Ascending aorta (tissue), 2 donors: ENCODE measurements at places on chromosomes 5 and 9.

DNA sequence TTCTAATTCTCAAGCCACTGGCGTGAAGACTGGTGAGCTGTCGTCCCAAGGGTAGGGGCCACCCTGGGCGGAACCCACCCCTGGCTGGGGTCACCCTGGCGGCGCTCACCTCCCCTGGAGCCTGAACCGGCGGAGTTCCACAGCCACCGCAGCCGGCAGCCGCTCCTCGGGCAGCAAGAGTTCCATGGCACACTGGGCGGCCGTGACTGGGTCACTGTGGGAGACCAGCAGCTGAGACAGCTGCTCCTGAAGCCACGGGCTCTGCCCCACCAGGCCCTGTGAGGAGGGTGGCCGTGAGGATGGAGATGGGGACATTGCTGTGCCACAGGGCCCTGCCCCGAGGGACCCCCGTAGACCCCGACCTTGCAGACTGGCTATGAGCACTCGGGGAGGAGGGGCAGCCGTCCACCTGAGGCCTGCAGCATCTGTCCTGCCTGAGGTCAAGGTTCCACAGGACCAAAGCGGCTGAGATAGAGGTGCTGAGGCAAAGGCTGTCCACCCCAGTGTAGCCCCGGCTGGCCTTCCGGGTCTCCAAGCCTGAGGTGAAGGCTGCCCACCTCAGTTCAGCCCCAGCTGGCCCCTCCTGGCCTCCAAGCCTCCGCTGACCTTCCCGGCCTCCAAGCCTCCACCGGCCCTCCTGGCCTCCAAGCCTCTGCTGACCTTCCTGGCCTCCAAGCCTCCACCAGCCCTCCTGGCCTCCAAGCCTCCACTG lies 50.6 kb upstream of the NRARP start:
- peaks cover 15% of the 10 kb centered on the region for H3K36me3 ChIP-seq
- no peak overlapping the region for H3K4me3 ChIP-seq
- no peaks in the 10 kb centered on the region for H3K27me3 ChIP-seq
- no peaks in the 10 kb centered on the region for H3K4me1 ChIP-seq

- no peaks in the 10 kb centered on the region for H3K36me3 ChIP-seq
- no peaks in the 10 kb centered on the region for H3K4me1 ChIP-seq
- no peak for DNase-seq
- H3K27ac ChIP-seq, result no peak overlapping the region
Measured at GRCh38 chr5:38187532-38187931, 70.8 kb upstream of the EGFLAM start.

DNA sequence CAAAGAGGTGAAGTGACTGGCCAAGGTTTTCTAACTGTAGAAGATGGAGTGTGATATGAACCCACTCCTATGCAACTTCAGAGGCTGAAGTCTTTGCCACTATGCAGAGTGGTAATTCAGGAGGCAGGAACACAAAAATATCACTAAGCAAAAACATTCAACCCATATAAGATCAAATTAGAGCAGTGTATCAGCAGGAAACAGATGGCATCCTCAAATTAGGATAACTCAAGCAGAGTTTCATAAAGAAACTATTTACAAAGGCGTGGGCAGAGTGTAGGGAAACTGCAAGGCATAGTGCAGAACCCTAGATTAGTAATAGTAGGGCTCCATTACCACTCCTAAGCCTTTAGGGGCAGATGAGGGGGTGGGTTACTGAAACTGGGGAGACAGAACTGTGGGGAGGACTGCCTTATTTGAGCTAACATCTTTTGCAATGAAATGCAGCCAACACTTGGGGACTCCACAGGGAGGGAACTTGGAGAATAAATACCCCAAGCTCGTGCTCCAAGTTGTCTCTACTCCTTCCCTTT lies 72.2 kb downstream of the PTTG1 start:
- DNase-seq, result no peak
- H3K4me3 ChIP-seq, result no peak overlapping the region
- H3K36me3 ChIP-seq, result no peaks in the 10 kb centered on the region
- no peaks in the 10 kb centered on the region for H3K4me1 ChIP-seq
- H3K27ac ChIP-seq, result no peak overlapping the region

DNA sequence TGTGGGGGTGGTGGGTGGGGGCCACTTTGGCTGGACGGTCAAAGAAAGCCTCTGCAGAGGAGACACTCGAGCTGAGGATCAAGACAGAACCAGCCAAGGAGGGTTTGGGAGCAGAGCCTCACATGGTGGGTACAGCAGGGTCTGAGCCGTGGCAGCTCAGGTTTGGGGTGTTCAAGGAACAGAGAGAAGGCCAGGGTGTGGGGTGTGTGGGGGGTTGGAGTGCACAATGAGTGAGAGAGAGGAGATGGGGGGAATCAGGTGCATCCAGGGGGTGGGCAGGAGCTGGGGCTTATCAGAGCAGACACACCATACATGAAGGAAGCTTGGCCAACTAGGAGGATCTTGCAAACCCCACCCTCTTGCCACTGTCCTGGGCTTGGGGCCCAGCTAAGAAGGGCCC lies 140.0 kb downstream of the NSG2 start:
- no peaks in the 10 kb centered on the region for H3K27me3 ChIP-seq
- no peaks in the 10 kb centered on the region for H3K4me1 ChIP-seq
- no peak overlapping the region for H3K4me3 ChIP-seq
- DNase-seq, result no peak

DNA sequence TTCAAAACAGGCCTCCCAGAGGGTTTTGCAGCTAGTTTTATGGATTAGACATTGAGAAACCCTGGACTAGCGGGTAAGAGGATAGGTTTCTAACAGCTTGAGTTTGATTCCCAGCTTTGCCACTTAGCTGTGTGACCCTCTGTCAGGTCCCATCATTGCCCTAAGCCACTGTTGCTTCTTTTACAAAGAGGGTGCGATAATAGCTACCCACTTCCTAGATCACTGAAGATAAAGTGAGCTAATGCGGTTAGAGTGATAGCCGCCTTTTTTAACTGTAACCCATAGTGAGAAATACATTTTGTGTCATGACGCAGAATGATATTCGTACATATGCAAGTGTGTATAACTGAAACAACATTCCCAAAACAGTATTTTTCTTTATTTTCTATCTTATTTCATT lies 40.3 kb downstream of the CSF1R start:
- peaks cover 76% of the 10 kb centered on the region for H3K36me3 ChIP-seq
- DNase-seq, result no peak
- H3K27ac ChIP-seq, result no peak overlapping the region
- no peaks in the 10 kb centered on the region for H3K4me1 ChIP-seq
- no peaks in the 10 kb centered on the region for H3K27me3 ChIP-seq

DNA sequence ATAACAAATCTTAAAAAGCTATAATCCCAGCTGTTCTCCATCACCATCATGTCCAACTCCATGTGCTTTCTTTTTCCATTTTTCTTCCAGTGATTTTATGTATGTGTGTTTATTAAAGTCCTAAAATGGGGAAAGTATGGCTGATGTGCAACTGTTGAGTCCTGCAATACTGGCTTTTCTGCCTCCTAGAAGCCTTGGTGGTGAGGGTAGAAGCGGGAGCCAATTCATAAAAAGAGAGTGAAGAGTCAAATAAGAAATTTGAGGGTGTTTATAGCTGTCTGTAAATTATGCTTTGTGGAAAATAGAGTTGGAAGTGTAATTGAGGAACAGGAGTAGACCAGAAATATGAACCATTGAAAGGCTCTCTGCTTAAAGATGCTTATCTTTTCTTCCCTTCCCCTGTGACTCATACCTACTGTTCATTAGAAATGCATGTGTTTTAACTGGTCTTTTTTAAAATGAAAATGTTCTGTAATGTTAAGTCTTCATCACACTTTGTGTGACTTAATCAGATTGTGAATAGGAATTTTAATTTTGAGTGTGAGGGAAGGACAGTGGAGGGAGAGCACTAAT lies 80.1 kb downstream of the ZCCHC7 start:
- H3K36me3 ChIP-seq, result no peaks in the 10 kb centered on the region
- H3K4me3 ChIP-seq, result no peak overlapping the region
- DNase-seq, result no peak

GRCh38 chr9:116355153-116355921 lies 201.7 kb downstream of the PAPPA start:
- H3K36me3 ChIP-seq, result peaks cover 18% of the 10 kb centered on the region
- H3K4me1 ChIP-seq, result no peaks in the 10 kb centered on the region
- H3K4me3 ChIP-seq, result no peak overlapping the region
- no peak for DNase-seq

- no peak for DNase-seq
- no peaks in the 10 kb centered on the region for H3K27me3 ChIP-seq
- no peak overlapping the region for H3K27ac ChIP-seq
- H3K4me1 ChIP-seq, result no peaks in the 10 kb centered on the region
Measured at GRCh38 chr5:10710513-10711128, 50.4 kb downstream of the DAP start.

DNA sequence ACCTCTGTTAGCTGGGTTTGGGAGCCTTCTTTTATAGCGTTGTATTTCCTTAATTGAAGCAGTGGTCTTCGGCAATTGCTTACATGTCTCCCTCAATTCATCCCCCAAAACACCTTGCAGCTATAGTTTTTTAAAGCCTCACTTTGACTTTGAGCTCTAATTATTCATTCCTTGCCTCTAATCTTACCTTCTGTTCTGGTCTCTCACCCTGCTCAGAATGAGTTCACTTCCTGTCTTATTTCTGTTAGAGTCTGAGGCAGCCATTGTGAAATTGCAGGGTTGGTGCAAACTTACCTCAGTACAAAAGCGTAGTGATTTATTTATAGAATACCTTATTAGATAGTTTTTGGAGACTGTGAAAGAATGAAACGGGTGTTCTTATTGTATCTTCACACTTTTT lies 35.0 kb downstream of the AOPEP start:
- no peak for DNase-seq
- no peak overlapping the region for H3K27ac ChIP-seq
- no peak overlapping the region for H3K4me3 ChIP-seq

GRCh38 chr9:89814340-89815040 lies 209.7 kb downstream of the GADD45G start:
- DNase-seq, result no peak
- no peak overlapping the region for H3K27ac ChIP-seq
- no peaks in the 10 kb centered on the region for H3K36me3 ChIP-seq
- no peaks in the 10 kb centered on the region for H3K4me1 ChIP-seq

DNA sequence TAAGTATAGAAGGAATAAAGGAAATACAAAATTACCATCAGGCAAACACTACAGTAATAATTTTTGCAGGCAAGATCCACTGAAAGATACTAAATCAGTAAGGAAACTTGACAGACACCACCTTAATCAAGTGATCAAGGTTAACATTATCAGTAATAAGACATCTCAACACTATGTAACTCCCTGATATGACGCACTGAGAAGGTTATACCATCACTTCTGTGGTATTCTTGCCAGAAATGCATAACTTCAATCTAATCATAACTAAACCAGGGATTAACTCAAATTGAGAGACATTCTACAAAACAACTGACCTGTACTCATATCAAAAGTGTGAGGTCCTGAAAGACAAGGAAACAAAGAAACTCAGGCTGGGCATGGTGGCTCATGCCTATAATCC lies 52.5 kb upstream of the GABRP start:
- H3K4me3 ChIP-seq, result no peak overlapping the region
- no peak for DNase-seq
- H3K27me3 ChIP-seq, result no peaks in the 10 kb centered on the region
- H3K27ac ChIP-seq, result no peak overlapping the region
- H3K4me1 ChIP-seq, result no peaks in the 10 kb centered on the region
- H3K36me3 ChIP-seq, result no peaks in the 10 kb centered on the region

DNA sequence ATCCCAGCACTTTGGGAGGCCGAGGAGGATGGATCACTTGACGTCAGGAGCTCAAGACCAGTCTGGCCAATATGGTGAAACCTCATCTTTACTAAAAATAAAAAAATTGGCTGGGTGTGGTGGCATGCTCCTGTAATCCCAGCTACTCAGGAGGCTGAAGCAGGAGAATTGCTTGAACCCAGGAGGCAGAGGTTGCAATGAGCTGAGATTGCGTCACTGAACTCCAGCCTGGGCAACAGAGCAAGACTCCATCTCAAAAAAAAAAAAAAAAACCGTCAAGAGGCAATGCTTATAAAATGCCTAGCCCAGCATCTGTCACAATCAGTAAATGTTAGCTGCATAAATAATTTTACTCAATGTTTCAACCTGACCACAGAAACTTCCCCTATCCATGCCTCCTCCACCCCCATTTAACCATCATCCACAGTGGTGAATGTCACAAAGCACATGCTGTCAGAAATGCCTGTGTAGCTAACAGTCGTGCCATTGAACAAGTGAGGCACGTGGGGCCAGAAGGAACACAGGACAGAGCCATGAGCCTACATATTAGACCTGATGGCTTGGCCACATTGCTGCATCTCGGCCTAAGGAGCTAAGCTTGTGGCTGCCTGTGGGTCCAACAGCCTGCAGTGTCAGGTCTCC lies 16.8 kb upstream of the TCOF1 start:
- no peak for DNase-seq
- no peak overlapping the region for H3K4me3 ChIP-seq
- H3K27ac ChIP-seq, result no peak overlapping the region
- H3K36me3 ChIP-seq, result no peaks in the 10 kb centered on the region
- no peaks in the 10 kb centered on the region for H3K27me3 ChIP-seq

DNA sequence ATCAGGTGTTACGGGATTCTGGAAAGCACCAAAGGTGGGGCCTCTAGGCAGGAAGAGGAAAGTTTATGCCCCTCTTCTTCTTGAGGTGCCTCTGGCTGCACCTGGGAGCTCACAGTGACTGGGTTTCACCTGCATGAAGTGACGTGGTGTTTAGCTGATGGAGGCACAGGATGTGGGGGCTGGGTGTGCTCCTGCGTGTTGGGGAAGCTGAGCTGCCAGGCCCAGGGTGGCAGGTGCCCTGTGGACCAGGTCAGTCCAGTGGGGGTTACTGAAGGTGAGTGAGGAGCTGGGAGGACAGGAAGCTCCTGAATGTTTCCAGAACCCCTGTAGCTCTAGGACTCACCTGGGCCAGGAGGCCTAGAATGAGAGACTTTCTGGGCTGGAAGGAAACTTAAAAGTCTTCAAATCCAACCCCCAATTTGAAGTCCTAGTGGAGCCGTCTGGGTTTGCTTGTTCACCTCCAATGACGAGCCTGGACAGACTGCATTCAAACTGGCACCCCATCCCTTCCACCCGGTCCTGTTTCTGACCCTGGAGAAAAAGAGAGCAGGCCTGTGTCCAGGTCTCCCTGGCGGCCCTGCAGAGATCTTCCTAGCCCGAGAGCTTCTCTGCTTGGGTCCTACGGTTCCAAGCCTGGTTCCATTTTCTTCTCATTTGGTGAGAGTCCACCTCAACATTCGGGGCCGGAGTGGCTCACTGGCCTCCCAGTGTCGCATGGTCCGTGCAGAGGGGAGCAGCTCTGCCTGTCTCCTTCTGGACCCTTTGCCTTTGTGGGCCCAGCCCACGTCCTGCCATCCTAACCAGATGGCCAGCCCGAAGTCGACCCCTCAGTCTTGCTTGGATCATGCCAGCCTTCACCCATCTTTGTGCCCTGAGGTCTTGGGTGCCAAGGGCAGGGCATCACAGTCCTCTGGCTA lies 22.3 kb downstream of the TRAF1 start:
- no peak overlapping the region for H3K4me3 ChIP-seq
- peaks cover 31% of the 10 kb centered on the region for H3K36me3 ChIP-seq
- DNase-seq, result no peak

- peaks cover 3% of the 10 kb centered on the region for H3K36me3 ChIP-seq
Measured at GRCh38 chr9:126376311-126377175, 49.9 kb downstream of the MVB12B start.

DNA sequence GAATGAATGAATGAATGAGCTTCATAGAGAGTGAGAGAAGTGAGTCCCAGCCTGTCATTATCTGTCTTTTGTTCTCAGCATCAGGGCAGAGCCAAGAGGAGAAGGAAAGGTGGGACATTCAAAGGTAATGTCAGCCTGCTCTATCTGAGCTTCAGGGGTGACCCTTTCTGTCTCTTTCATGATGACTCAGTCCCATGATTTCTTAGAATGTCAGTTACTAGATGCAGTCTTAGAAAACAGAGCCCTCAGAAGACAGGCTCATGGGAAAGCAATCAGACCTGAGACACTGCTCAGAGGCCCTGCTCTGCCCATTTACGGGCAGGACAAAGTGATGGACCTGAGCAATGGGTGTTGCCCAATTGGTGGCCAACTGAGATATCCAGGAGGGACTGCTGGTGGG lies 1.1 kb downstream of the SPATA31D1 start:
- H3K36me3 ChIP-seq, result no peaks in the 10 kb centered on the region
- no peak overlapping the region for H3K4me3 ChIP-seq
- no peaks in the 10 kb centered on the region for H3K4me1 ChIP-seq
